ENCODE measurements at places on chromosomes 16 and 17. TPM values are rescaled to one million over a fixed set of nuclear protein-coding genes. Genes with fewer than 3 reads are reported as not detected.

Gene KCTD13
- 34.0 TPM for total RNA-seq

Gene SGCA
- not detected for total RNA-seq

Gene YBX2
- 1.4 TPM for total RNA-seq

Gene SPATA22
- total RNA-seq = not detected

Gene KRT20
- not detected for total RNA-seq

Gene SEPTIN1
- 326 TPM for total RNA-seq

Gene ALOX15B
- total RNA-seq = not detected

Gene TOX3
- not detected for total RNA-seq

Gene IGF2BP1
- total RNA-seq = 0.02 TPM

Gene CENPV
- 21.7 TPM for total RNA-seq

Gene TNFRSF17
- not detected for total RNA-seq

Gene CD300LD
- not detected for total RNA-seq

Gene ZG16B
- 6.5 TPM for total RNA-seq

Gene BCAR1
- total RNA-seq = not detected

Gene TMEM204
- 40.3 TPM for total RNA-seq

Gene ACSM2A
- not detected for total RNA-seq

Gene GPR139
- total RNA-seq = not detected

Gene MAFG
- 23.3 TPM for total RNA-seq

Gene PHOSPHO1
- total RNA-seq = not detected

Gene NPIPB12
- total RNA-seq = 87.8 TPM

Gene ARHGAP23
- 0.34 TPM for total RNA-seq

Gene EVI2B
- 63.9 TPM for total RNA-seq

Gene MT1A
- 0.57 TPM for total RNA-seq

Gene PDIA2
- not detected for total RNA-seq

Gene OSGIN1
- total RNA-seq = 0.84 TPM

Gene MPP2
- 0.86 TPM for total RNA-seq

Gene ZSCAN10
- 0.30 TPM for total RNA-seq

Gene TNK1
- total RNA-seq = 1.2 TPM

Gene CLEC3A
- not detected for total RNA-seq

Gene ZNF830
- total RNA-seq = 26.1 TPM

Gene MARVELD3
- total RNA-seq = not detected

Gene LITAFD
- not detected for total RNA-seq

Gene MT1E
- 169 TPM for total RNA-seq

Gene EME1
- 16.2 TPM for total RNA-seq

Gene ABCC6
- total RNA-seq = not detected

All from T-helper 2 cell treated with Interferon-gamma antibody and Interleukin-4, amounts not matched to agents 100 ng/mL and 5 ng/mL, for 36 hours (primary cell).